Activated CD4-positive, alpha-beta memory T cell treated with anti-CD3 and anti-CD28 coated beads for 36 hours (primary cell): ENCODE measurements at places on chromosomes 7 and 10.

- H3K4me3 ChIP-seq = no peak overlapping the region
- H3K27ac ChIP-seq = no peak overlapping the region
- no peaks in the 10 kb centered on the region for H3K4me1 ChIP-seq
- no peak for DNase-seq
Observed at GRCh38 chr10:93977442-93977841, 16.3 kb upstream of the PLCE1 start.

- no peaks in the 10 kb centered on the region for H3K4me1 ChIP-seq
- no peaks in the 10 kb centered on the region for H3K36me3 ChIP-seq
- no peak overlapping the region for H3K27ac ChIP-seq
- DNase-seq = no peak
Observed at GRCh38 chr10:70958396-70958795, 70.0 kb upstream of the PCBD1 start.

- DNase-seq = no peak
- H3K36me3 ChIP-seq = no peaks in the 10 kb centered on the region
- no peak overlapping the region for H3K27ac ChIP-seq
- H3K27me3 ChIP-seq = no peaks in the 10 kb centered on the region
- no peak overlapping the region for H3K4me3 ChIP-seq
- H3K4me1 ChIP-seq = peaks cover 8% of the 10 kb centered on the region
Observed at GRCh38 chr10:119407254-119407777, 135.2 kb downstream of the RGS10 start.

DNA sequence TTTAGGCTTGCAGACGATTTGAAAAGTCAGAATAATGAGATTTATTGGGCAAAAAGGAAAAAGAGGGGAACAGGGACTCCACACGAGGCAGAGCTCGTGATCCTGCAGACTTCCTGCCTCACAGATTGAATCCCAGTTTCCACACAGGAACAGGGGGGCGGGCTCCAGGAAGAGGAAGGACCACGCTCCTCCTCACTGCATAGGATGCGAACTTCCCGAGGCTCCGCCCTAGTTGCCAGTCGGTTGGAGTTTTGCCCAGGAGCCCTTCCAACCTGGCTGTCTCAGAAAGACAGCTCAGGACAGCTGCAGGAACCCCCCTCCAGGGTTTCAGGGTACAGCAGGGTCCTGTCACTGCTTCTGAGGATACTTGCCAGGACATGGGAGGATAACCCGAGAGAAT is 488.3 kb upstream of the ADARB2 start:
- no peak for DNase-seq
- peaks cover 1% of the 10 kb centered on the region for H3K27me3 ChIP-seq
- H3K4me3 ChIP-seq = no peak overlapping the region
- no peak overlapping the region for H3K27ac ChIP-seq

- H3K27ac ChIP-seq = no peak overlapping the region
- no peak for DNase-seq
- H3K4me1 ChIP-seq = no peaks in the 10 kb centered on the region
- H3K27me3 ChIP-seq = peaks cover 9% of the 10 kb centered on the region
- no peak overlapping the region for H3K4me3 ChIP-seq
- H3K36me3 ChIP-seq = no peaks in the 10 kb centered on the region
Observed at GRCh38 chr10:10830293-10830986, 187.2 kb upstream of the CELF2 start.

DNA sequence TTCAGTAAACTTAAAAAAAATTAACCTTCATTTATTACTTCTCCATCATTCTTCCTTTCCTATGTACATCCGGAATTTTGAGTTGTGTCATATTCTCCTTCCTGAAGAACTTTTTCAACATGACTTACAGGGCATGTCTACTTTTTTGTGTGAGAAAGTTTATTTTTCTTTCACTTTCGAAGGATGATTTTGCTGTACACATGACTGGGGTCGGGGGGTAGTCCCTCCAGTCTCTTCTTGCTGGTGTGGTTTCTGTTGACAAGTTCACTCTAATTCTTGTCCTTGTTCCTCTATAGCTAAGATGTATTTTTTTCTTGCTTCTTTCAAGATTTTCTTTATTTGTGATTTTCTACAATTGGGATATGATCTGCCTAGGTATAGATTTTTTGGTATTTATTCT is 55.8 kb downstream of the INPP5A start:
- peaks cover 1% of the 10 kb centered on the region for H3K36me3 ChIP-seq
- H3K4me1 ChIP-seq = peaks cover 42% of the 10 kb centered on the region
- DNase-seq = peak; percentile 46

GRCh38 chr7:36984710-36985312 is 260.5 kb upstream of the AOAH start:
- H3K27ac ChIP-seq = no peak overlapping the region
- H3K4me1 ChIP-seq = peaks cover 18% of the 10 kb centered on the region

DNA sequence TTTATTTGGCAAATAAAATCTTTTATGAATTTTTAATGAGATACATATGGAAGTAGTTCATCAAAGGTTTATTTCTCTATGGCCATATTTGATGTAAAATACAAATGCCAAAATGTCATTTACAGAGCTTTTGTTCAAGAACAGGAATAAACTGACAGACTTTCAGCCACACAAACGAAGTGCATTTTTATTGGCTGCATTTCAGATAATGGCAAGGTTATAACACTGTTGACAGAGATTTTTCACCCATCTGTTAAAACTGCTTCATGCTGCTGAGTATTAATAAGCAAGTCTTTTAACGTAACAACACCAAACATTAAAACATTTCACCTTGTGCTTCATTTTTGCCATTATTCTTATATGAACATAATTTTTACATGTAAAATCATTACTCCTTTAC is 254.4 kb downstream of the ANKRD7 start:
- H3K27ac ChIP-seq = no peak overlapping the region
- no peak overlapping the region for H3K4me3 ChIP-seq
- H3K36me3 ChIP-seq = no peaks in the 10 kb centered on the region
- H3K4me1 ChIP-seq = no peaks in the 10 kb centered on the region
- DNase-seq = no peak

DNA sequence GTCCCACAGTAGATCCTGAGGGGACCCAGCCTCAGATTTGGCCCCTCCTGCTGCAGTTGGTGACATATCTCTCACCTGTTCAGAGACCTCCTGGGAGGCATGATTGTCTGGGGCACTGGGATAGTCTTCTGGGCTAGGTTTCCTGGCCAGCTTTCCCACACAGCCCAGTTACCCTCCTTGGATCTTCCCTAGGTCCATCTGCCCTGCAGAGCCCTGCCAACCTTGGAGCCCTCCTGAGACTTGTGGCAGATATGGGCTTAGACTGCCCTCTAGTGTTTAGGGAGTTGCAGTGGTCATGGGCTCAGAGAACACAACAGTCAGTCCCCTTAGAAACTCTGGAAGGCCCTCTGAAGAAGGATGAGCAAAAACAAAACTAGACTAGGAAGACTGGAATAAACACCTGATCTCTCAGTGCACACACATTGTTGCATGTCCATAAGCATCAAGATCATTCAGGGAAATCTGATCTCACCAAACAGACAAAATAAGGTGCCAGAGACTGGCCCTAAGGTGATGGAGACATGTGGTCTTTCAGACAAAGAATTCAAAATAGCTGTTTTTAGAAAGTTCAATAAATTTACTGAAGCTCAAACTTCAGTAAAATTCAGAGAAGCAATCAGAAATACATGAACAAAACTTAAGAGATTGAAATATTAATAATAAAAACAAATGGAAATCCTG is 324.6 kb downstream of the ATRNL1 start:
- no peak overlapping the region for H3K4me3 ChIP-seq
- no peak for DNase-seq
- no peaks in the 10 kb centered on the region for H3K36me3 ChIP-seq
- H3K27me3 ChIP-seq = no peaks in the 10 kb centered on the region
- H3K4me1 ChIP-seq = no peaks in the 10 kb centered on the region

DNA sequence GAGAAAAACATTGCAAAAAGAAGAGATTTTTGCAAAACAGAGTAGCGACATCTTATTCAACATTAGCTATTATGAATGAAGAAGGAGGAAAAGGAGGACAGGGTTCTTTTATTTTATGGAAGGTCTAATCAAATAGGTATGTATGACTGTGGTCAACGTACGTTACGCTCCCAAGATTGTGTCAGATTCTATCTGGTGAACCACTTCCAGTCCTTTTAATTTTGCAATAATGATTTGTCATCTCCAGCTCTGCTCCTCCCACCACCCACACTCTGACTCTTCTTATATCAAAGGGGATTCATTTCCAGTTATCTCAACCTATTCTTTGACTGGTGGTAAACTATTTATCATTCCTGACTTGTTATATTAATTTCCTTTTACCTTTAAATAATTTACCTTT is 259.9 kb downstream of the CACNA2D1 start:
- no peaks in the 10 kb centered on the region for H3K4me1 ChIP-seq
- no peak overlapping the region for H3K4me3 ChIP-seq
- H3K27me3 ChIP-seq = peaks cover 1% of the 10 kb centered on the region
- H3K36me3 ChIP-seq = peaks cover 2% of the 10 kb centered on the region
- H3K27ac ChIP-seq = no peak overlapping the region

- H3K27ac ChIP-seq = no peak overlapping the region
- no peak overlapping the region for H3K4me3 ChIP-seq
- no peaks in the 10 kb centered on the region for H3K27me3 ChIP-seq
- DNase-seq = no peak
- H3K4me1 ChIP-seq = no peaks in the 10 kb centered on the region
- no peaks in the 10 kb centered on the region for H3K36me3 ChIP-seq
Observed at GRCh38 chr7:154591544-154591943, 411.4 kb downstream of the PAXIP1 start.

- H3K36me3 ChIP-seq = no peaks in the 10 kb centered on the region
- no peak for DNase-seq
- no peaks in the 10 kb centered on the region for H3K4me1 ChIP-seq
- no peak overlapping the region for H3K4me3 ChIP-seq
Observed at GRCh38 chr7:69078997-69079769, 519.1 kb upstream of the AUTS2 start.

DNA sequence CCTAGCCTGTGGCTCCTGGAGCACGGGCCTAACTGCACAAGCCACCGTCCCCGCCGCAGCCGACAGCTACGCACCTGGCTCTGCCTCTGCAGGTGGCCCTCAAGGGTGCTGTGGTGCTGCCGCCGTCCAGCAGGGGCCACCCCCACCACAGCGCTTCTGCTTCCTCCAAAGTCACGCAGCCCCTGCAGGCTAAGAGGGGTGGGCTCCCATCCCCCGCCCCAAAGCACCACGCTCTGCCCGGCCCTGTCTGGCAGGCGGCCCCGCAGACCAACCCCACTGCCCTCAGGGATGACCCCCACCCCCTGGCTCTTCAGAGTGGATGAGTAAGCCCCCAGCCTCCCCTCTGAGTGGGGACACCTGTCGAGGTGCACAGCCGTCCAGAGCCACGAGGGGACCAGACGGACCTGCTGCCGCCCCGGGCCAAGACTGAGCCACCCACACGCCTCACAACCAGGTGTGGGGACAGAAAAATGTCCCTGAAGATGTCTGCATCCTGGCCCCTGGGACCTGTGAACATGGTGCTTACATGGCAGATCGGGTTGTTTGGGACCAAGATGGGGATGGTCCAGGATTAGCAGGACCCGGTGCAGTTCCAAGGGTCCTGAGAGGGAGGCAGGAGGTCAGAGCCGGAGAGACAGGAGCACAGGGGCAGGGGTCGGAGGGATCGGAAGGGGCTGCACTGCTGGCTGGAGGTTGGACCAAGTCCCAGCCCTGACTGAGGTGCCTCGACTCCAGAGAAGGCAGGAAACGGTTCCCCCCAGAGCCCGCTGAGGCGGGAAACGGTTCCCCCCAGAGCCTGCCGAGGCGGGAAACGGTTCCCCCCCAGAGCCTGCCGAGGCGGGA is 9.0 kb upstream of the ADAP1 start:
- H3K36me3 ChIP-seq = peaks cover 7% of the 10 kb centered on the region
- peaks cover 4% of the 10 kb centered on the region for H3K27me3 ChIP-seq
- H3K4me1 ChIP-seq = peaks cover 14% of the 10 kb centered on the region
- no peak overlapping the region for H3K4me3 ChIP-seq
- DNase-seq = peak; percentile 29
- H3K27ac ChIP-seq = no peak overlapping the region

DNA sequence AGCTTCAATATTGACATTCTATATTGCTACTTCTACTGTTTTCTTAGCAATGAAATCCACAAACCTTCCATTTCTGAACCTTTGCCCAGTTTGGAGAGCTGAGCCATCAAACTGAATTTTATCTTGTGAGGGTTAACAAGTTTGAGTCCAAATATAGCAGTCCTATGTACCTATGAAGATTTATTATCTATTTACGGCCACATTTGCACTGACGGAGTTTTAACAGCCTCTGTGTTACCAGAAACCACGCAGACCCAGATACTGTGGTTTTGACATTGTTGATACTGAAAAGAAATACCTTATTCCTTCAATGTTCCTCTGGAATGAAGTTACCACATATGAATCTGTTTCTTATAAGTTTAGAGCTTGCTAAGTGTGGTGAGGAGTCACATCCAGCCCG is 172.6 kb downstream of the FGFR2 start:
- no peak overlapping the region for H3K4me3 ChIP-seq
- no peak for DNase-seq
- H3K4me1 ChIP-seq = no peaks in the 10 kb centered on the region
- no peak overlapping the region for H3K27ac ChIP-seq
- peaks cover 2% of the 10 kb centered on the region for H3K27me3 ChIP-seq
- H3K36me3 ChIP-seq = no peaks in the 10 kb centered on the region

DNA sequence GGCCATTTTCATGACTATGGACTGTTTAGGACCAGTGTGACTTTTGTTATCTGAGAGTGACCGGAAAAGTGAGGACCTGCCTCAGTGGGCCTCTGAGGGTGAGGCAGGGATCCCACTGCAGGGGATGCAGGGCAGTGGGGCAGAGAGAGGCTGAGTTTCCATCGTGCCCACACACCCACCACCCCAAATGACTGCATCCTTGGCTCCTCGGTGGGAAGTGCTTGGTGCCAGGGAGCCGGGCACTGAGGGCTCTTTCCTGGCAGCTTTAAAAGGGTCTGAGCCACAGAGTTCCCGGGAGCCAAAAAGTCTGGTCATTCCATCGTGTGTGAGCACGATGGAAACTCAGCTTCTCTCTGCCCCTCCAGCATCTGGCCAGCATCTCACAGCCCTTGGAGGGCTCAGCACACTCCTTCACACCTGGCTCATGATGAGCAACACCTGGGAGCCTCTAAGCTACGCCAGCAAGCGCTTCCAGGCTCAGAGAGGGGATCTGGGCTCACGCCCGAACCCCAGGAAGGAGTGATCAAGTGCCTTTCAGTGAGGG is 59.1 kb downstream of the RAMP3 start:
- no peak overlapping the region for H3K4me3 ChIP-seq
- no peak overlapping the region for H3K27ac ChIP-seq
- peaks cover 35% of the 10 kb centered on the region for H3K27me3 ChIP-seq
- H3K36me3 ChIP-seq = no peaks in the 10 kb centered on the region
- no peaks in the 10 kb centered on the region for H3K4me1 ChIP-seq
- no peak for DNase-seq

DNA sequence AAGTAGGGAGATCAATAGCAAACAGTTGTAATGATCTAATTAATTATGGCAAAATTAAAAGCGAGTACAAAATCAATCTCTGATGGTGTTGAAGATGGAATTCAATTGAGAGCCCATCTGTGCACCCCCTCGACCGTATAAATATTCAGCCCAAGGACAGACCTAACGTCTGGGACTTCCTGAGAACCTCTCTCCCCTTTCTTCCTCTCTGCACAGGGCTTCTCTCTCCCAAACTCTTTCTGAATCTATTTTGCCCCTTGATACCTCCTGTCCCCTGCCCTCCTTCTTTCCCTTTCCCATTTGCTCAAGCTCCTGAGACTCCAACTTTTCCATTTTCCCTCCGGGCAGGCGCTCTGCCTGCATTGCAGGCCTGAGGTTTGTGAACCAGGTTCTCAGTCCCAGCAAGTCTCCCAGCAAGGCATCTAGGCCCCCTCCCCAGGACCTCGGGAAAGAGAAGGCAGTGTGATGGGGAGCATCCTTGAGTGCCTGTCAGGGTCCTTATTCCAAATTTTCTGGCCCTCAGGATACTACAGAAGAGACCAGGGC is 8.5 kb upstream of the PAX2 start:
- H3K27me3 ChIP-seq = peaks cover 83% of the 10 kb centered on the region
- peak overlapping the region; percentile 57 for H3K4me3 ChIP-seq
- no peaks in the 10 kb centered on the region for H3K36me3 ChIP-seq
- H3K27ac ChIP-seq = no peak overlapping the region
- no peak for DNase-seq
